ENCODE measurements at places on chromosomes 5 and 9.

GRCh38 chr5:55624841-55625588 lies 87.1 kb downstream of the SLC38A9 start:
- no peak for DNase-seq

DNA sequence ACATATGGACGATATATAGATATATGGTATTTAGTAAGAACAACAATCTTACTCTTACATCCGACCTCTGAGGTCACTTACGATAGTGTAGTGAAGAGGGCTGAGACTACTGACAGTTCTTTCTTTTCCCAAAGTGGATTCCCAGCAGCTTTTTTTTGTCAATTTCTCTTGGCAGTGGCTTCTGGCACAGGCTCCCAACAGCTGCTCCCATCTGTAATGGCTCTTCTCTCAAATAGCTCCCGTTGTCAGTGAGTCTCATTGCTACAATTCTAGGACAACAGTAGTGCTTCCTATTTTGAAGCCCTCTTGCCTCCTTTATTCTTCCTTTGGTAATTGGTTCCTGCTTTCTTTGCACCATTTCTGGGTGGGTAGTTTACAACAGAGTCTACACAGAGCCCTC lies 68.4 kb downstream of the SLC25A46 start:
- no peak for DNase-seq

DNA sequence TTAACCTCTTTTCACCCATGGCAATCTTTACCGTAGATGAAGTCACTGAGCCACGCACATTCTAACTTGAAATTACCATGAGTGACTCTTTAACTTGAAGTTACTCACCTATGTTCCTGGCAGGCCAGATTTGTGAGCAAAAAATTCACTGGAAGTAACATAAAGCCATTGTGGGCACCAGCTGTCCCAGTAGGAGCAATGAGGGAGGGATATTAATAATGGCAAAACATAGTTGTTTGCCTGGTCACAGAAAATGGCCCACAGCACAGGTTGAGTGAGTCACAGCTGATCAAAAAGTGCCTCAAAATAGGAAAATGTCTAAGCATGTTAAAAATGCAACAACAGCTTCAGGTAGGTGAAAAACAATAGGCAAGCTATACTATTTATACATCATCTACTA lies 146.6 kb downstream of the EFNA5 start:
- no peak for DNase-seq

DNA sequence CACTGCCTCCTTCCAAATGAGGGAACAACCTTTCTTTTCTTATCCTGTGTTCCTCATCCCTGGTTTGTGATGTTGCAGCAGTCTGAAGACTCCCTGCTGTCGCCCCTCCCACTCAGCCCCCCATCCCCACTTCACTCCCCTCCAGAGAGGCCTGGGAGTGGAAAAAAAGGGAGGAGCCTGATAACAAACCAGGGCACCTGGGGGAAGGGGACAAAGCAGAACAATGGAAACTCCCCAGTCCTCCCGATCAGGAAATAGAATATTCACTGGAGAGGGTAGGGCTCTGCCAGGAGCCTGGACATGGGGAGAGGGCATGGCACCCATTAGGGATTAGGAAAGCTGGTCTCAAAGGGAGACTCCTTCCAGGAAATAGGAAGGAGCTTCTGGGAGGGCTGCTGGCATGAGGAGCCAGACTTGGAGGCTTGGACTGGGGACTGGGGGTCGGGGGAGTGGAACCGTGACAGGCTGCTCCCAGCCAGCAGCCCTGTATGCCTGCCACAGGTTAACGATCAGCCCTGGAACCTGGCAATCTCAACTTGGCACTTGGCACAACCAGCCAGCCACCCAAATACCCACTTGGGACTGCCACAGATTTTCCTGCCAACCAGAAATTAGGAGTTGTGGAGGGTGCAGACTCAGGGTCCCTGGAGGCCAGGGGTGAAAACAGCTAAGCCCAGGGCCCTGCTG lies 20.0 kb downstream of the PCDH1 start:
- DNase-seq, result no peak

- no peak for DNase-seq
Observed at GRCh38 chr5:88536146-88536545, 267.5 kb upstream of the TMEM161B start.

DNA sequence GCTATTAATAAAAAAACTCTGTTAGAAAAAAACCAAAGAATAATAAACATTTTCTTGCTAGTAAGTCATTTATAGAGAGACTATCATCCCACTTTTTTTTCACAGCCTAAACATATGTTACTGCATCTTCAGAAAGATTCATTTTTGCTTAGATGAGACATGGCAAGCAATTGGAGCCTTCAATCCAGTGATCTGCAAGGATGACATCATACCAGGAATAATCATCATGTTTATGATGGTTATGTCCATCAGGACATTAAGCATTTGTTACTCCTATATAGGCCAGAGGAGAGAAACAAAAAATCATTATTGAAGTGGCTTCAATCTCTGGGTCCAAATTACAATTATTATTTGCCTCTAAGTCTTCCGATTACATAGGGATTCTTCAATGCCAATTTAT lies 626.3 kb upstream of the CCNG1 start:
- DNase-seq, result no peak

DNA sequence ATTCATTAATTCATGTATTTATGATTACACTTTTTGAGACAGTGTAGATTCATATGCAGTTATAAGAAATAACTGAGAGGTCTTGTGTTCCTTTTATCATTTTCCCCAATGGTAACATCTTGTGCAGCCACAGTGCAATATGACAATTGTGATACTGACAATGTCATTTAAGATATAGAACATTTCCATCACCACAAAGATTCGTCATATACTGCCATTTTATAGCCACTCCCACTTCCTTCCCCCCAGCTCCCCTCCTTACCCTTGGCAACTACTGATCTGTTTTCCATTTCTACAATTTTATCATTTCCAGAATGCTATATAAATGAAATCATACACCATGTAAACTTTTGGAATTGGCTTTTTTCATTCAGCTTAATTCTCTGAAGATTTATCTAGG lies 53.8 kb downstream of the NR2F1 start:
- DNase-seq, result no peak

GRCh38 chr9:104416470-104416869 lies 87.6 kb upstream of the OR13F1 start:
- DNase-seq, result no peak

GRCh38 chr9:114034661-114035062 lies 43.4 kb downstream of the AMBP start:
- DNase-seq, result no peak

DNA sequence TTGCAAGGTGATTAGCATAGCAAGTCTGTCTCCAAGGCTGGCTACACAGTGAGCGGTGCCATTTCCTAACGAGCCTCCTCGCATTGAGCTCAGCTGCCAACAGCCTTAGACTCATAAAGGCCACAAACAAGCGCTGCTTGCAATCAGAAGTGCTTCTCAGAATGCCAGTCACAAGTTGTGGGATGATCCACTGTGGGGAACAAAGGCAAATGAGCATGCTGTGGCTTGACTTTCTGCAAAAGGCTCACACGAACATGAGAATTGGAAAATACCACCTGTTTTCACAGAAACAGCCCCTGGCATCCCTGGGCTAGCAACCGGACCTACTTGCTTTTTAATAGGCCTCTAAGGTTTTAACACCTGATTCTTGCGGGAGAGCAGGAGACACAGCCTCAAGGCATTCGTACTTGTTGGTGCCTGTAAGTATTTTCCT lies 215.5 kb downstream of the FANCC start:
- DNase-seq, result no peak
